Suppressor macrophage treated with lipopolysaccharide for 4 hours (primary cell): ENCODE measurements at places on chromosomes 5 and 9.
A peak's percentile ranks its signal among the peaks of the same experiment; 100 is the strongest.

DNA sequence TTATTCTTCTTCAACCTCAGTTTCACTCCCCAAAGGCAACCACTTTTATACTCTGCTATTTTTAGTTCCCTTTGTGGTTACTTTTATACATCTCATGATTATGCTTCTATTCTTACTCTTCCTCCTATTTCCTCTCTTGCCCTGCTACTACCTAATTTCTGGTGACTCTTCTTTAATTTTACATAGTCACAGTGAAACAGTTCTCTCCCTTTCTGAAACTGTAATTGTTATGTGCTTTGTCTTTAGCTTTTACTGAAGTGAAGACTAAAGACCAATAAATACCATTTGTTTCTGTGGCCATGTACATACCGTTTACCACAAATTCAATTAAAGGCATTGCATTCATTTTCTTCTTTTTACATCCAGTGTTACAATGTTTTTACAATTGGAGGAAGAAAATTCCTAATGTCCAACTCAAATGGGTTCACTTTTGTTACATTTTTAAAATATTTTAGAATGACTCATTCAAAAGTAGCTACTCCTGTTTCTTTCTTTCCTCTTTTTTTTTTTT, 410.6 kb downstream of the PSAT1 start:
- peak; percentile 66 for DNase-seq

DNA sequence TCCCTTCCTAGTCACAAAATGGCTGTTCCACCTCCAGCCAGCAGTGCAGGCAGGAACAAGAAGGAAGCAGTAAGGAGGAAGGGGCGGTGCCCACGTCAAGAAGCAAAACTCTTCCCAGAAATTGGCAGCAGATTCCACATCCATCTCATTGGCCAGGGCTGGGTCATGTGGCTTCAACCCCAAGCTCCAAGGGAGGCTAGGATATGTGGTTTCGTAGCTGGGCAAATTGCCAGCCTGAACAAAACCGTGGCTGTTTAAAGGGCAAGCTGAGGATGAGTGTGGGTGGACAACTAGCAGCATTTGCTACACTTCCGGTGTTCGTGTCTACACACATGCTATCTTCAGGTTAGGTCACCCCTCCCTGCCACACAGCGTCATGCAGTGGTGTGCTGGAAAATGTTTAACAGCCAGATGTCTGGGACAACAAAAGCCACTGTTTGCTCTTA, 92.1 kb upstream of the MAP1B start:
- no peak for DNase-seq

GRCh38 chr9:14173713-14174112, 140.2 kb downstream of the NFIB start:
- DNase-seq, result no peak

- DNase-seq, result peak; percentile 1
Observed at GRCh38 chr9:130368631-130369103, 76.1 kb upstream of the ASS1 start.

- no peak for DNase-seq
Observed at GRCh38 chr9:136062657-136063439, 32.2 kb downstream of the NACC2 start.

GRCh38 chr9:6096821-6097220, 81.4 kb upstream of the RANBP6 start:
- DNase-seq, result no peak
